Retinal pigment epithelial cell (primary cell): ENCODE measurements at places on chromosomes 16 and 17.

GRCh38 chr17:70520447-70520846 is 351.1 kb downstream of the KCNJ2 start:
- DNase-seq = no peak

DNA sequence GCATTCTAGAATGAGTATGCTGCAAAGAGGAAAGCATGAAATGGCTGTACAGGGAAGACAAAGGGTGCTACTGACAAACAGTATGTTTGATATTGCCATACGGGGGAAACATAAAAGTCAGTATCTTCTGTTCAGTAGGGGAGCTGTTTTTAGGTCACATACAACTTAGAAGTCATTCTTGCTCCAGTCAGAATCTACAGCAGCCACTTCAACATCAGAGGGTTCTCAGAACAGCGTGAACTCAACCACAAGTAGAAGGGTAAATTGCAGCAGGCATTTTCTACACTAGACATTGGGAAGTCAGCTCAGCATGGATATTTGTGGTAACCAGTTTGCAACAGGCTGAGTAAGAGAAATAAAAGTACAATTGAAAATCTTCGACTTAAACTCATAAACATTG is 1241.8 kb upstream of the GOT2 start:
- DNase-seq = no peak

DNA sequence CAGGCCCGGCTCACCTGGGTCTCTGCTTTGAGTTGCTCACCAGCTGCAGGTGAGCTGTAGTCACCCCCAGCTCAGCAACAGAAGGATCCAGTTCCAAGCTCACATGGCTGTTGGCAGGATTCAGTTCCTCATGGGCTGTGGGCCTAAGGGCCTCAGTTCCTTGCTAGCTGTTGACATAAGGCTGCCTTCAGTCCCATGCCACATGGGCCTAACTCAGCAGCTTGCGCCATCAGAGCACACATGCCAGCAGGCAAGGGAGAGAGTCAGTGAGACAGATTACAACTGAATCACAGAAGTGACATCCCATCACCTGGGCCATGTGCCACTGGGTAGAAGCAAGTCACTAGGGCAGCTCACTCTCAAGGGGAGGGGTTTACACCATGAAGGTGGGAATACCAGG is 24.7 kb downstream of the PSMD7 start:
- no peak for DNase-seq

DNA sequence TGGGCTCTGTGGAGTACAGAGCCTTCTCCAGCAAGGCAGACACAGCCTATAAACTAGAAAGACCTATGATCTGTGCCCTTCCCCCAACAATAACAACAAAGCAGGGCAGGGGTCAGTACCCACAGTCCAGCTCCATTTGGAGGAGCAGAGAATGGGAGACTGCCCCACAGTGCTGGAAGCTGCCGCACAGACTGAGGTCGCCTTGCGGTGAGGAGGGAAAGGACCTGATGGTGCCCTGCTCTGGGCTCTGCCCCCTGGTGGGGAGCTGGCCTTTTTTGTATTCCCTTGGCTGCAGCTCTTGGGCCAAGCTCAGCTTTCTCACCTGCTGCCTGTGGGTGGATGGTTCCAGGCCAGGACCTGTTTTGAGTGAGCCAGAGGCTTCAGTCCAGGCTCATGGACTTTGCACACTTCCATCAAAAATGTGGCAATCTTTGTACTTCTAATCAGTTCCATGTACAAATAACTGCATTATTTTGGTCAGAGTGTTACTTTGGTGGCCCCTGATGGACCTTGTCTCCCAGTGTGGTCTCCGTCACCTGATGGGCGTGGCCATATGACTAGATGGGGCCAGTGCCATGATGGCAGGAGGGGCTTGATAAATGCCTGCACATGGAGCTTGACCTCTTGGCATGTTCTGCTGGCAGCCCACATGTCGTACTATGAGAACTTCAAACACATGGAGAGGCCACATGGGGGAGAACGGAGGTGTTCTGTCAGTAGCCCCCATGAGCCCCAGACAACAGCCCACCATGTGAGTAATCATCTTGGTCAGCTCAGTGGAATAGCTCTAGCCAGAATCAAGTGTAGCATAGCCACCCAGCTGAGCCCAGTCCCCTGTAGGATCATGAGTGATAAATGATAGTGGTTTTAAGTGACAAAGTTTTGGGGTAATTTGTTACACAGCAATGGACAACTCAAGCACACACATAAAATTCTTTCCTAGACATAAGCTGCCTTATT is 24.2 kb downstream of the B9D1 start:
- DNase-seq = peak; percentile 26

DNA sequence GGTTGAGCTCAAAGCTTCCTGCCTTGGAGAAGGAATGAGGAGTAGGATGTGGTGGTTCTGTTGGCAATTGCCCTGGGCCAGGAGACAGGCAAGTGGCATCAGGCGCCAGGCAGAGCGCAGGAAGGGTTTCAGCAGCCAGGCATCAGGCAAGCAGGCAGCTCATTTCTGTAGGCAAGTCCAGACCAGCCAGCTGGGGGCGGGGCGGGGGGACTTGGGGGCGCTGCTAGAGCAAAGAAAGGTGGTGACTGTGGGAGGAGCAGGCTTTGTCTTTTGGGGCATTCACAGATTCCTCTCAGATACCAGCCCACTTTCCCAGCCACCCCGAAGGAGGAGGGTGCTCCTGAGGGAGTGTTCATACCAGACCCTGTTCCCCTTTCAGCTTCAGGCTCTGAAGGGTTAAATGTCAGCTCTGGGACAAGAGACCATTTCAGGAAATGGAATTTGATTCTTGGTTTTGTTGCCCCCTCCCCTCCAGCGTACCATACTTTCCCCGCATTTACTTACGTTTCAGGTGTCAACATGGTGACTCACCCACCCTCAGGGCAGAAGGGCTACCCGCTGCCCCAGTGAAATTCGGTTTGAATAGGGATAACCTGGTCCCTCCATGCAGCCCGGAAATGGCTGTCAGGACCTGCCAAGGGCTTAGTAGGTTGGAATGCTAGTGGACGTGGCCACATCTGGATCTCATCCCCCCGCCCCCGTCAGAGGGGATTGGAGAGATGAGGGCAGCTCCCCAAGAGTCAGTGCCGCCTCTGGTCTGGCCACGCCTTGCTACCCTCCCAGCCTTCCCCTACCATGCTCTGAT is 13.2 kb downstream of the NGFR start:
- no peak for DNase-seq

GRCh38 chr16:70258946-70259345 is 7.2 kb upstream of the EXOSC6 start:
- DNase-seq = no peak

- DNase-seq = no peak
Measured at GRCh38 chr17:82528484-82529265, 9.1 kb downstream of the FOXK2 start.

DNA sequence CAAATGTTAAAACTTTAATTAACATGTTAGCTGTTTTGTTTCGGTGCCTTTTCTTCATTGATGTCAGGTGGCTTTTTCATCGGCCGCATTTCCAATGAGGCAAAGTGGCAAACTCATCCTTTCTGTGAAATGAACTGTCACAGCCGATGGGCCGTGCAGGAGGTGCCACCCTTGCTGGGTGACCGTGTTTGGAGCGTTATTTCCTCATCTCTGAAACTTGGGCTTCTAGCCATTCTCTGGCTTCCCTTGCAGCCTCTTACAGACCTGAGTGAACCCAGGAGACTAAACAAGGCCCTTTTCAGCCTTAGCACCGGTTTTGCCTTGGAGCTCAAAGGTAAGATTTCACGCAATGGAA is 42.2 kb upstream of the PRSS54 start:
- no peak for DNase-seq

DNA sequence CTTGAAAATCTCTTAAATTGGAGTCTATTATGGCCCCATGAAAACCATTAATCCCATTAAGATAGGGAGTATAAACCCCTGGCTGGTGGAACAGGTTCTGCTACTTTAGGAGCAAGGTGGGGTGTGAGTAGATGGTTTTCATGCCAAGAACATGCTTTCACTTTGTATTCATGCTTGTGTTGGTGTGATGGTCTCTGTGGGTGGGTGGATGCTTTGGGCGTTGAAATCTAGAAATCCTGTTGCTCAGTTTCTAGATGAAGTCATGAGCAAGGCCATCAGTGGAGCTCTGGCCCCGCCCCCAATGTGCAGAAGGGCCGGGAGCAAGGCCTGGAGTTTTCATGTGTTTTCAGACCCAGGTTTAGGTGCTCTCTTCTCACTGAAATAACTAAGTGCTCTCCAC is 20.1 kb downstream of the PLD6 start:
- no peak for DNase-seq

DNA sequence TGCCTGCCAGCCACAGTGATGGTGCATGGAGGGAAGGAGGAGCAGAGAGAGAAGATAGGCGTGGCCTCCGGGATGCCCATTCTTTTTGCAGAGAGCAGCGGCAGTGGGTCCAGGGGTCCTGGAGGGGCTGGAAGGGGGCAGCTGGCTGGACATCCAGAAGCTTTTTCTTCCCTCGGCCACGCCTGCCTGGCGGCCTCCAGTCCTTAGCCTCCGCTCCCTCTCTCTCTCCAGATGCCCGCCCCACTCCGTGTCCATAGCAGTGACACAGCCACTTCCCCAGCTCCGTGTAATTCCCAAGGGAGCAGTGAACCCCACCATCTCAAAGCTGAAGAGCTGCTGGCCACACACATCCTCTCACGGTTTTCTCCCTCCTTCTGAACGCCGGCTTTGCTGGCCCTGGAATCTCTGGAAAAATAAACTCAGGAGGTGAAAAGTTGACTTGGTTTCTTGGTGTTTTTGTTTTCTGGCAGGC is 26.3 kb upstream of the CDC42EP4 start:
- DNase-seq = no peak

DNA sequence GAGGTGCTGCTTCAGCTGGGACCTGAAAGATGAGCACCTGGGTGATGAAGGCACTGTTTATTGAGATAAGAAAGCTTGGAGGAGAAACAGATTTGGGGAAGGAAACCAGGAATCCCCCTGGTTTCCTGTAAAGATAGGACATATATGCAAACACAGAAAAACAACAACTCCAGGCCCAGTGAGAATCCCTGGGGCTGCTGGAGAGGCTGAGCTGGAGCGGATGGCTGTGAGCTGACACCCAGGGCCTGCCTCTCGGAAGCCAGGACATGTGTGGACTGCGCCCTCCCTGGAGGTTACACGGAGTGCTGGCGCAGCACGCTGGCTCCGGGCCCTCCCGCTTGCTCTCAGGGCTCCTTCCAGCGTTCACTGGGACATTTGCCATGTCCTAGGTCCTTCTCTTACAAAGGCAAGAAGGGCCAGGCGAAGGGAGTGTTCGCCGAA is 57.5 kb downstream of the CYB5B start:
- no peak for DNase-seq

GRCh38 chr17:9181640-9182039 is 160.3 kb downstream of the NTN1 start:
- no peak for DNase-seq

DNA sequence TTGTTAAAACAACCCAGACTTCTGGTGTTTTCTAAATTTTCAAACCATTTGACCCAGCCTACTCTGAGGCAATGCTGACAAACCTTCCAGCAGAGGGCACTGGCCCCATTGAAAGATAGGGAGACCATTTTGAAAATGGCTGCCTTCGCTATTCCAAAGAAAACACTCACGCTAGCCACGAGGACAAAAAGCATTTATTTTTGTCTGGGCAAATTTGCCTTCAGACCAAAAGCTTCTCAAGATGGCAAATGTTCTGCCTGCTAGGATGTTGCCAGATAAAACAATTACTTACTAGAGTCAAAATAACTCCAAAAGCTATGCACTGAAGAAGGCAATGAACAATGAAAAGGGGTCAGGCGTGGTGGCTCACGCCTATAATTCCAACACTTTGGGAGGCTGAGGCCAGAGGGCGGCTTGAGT is 296.7 kb upstream of the IRX5 start:
- no peak for DNase-seq

- DNase-seq = no peak
Measured at GRCh38 chr17:5437721-5438317, 1.1 kb downstream of the C1QBP start.
